Activated CD8-positive, alpha-beta memory T cell treated with anti-CD3 and anti-CD28 coated beads for 24 hours (primary cell): ENCODE measurements at places on chromosomes 4 and X.

GRCh38 chr4:22315628-22316027, 200.2 kb downstream of the ADGRA3 start:
- DNase-seq = no peak

- DNase-seq = no peak
These were observed 1331.6 kb downstream of the ADGRL3 start for GRCh38 chr4:62531731-62532130.

DNA sequence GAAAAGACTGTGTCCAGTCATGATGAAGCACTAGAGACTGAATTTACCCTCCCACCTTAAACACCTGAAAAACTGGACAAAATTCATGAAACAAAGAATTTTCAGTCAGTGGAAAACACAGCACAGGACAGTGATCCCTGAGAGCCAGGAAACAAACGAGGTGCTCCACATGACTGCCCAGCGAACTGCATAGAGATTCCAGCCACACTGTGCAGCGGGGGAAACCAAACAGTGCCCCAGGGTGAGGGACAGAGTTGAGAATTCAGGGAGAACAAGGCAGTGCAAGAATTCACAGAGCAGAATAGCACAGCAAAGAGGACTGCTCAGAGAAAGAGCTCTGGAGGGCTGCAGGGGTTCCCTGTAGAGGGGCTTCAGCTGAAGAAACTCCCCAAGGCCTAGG, 55.5 kb upstream of the SEC24B start:
- no peak for DNase-seq

DNA sequence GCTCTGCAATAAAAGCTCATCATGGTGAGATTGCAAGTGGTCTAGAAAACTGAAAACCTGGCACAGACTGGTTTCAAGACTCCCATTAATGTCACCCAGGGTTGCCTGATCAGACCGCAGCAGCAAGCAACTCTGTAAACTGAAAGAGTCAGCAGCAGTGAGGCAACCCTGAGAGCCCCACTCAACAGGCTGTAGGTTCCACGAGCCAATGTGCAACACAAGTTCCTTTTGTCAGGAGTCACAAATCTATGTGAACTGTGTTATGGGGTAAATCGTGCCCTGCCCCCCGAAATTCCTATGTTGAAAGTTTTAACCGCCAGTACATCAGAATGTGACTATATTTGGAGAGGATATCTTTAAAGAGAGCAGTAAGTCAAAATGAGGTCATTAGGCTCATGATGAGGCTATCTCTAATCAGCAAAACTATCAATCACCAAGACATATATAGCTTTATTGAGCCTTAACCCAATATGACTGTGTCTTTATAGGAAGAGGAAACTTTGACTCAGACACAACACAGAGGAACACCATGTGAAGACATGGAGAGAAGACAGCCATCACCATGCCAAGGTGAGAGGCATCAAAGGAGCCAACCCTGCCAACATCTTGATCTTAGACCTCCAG, 94.0 kb downstream of the FBXO8 start:
- DNase-seq = no peak

GRCh38 chrX:7263330-7263729, 115.4 kb upstream of the PUDP start:
- no peak for DNase-seq

- DNase-seq = no peak
These were observed 27.6 kb downstream of the C4orf54 start for GRCh38 chr4:99629962-99630554.

DNA sequence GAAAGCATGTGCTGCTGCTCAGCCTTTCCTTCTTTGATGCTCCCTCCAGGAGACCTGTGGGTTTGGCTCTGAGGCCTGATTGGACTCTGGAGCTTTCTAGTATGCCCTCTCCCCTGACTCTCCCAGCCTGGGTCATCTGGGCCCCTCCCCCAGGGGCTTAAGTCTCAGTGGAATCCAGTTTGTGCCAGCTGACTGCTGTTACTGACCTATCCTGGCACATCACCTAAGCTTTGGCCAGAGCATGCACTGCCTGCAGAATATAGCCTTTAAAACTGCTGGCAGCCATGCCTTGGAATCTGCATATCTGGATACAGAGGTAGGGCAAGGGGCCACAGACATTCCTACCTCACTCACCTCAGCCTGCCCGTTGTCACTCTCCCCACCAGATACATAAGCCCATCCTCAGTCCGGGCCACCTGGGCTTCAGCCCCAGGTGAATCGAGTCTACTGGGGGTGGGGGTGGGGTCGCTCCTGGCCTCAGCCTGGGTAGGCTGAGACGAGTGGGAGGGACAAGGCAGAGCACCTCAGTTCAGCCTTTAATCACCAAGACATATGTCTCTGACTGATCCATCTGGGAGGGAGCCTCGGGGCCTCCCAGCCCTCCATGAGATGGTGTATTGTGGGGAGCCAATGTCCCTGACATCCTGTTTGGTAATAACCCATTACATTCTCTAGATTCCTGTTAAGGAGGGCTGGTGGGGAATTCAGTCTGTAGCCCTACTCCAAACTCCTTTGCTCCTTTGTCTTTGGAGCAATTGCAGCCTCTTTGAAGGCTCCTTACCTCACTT, 61.2 kb downstream of the STARD8 start:
- DNase-seq = no peak
